ENCODE measurements at places on chromosomes 6 and 20. TPM values are rescaled to one million over a fixed set of nuclear protein-coding genes. Genes with fewer than 3 reads are reported as not detected.

RBL1 gene
- polyA plus RNA-seq, result 6.0 TPM

PBOV1 gene
- polyA plus RNA-seq, result not detected

GSTA2 gene
- not detected for polyA plus RNA-seq

AHI1 gene
- polyA plus RNA-seq, result 54.7 TPM

RARS2 gene
- polyA plus RNA-seq, result 50.4 TPM

CNKSR3 gene
- polyA plus RNA-seq, result 1.5 TPM

ZNF165 gene
- 1.6 TPM for polyA plus RNA-seq

OR2B6 gene
- not detected for polyA plus RNA-seq

SLC22A16 gene
- not detected for polyA plus RNA-seq

SLC29A1 gene
- polyA plus RNA-seq, result 29.5 TPM

GABBR1 gene
- 120 TPM for polyA plus RNA-seq

GPR6 gene
- polyA plus RNA-seq, result 7.3 TPM

GPX5 gene
- not detected for polyA plus RNA-seq

ZKSCAN4 gene
- 8.3 TPM for polyA plus RNA-seq

STMND1 gene
- polyA plus RNA-seq, result 0.59 TPM

Measured in neural cell (in vitro differentiated cells).